Tibial artery (tissue), 4 donors: ENCODE measurements at places on chromosomes 16 and 17.

DNA sequence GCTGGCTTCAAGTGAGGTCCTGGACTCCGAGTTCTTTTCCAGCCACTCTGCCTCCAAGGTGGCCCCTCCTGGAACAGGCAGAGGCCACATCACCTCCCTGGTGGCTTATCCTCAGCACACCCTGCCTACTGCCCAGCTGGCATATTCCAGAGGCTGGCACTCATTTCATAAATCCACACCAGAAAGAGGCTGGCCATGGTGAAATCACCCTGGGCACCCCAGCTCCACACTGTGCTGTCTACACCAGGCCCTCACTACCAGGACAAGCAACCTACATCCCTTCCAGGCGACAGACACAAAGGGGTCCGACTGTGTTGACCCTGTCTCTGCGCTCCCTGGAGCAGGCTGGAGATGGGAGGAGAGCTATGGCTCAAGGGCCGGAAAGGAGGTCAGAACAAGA, 100.2 kb downstream of the C16orf78 start:
- peak; percentile 14 for DNase-seq

- no peak for DNase-seq
Observed at GRCh38 chr16:24999856-25000461, 15.2 kb downstream of the ARHGAP17 start.

DNA sequence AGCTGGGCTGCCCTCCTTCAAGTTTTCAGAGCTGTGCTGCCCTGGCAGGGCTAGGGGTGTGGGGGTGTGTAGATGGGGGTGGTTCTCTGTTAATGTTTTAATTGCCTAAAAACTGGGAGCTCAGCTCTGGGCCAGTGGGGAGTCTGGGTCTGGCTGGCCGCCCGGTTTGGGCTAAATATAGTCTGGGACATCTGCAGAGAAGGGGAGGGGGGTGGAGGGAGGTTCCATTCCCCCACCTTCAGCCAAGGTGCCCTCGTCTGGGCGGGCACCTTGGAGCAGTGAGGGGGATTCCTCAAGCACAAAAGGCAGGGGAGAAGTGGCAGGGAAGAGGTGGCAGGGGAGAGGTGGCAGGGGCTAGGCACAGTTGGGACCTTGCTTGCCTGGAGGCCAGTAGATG, 13.0 kb downstream of the RARA start:
- DNase-seq, result peak; percentile 33

DNA sequence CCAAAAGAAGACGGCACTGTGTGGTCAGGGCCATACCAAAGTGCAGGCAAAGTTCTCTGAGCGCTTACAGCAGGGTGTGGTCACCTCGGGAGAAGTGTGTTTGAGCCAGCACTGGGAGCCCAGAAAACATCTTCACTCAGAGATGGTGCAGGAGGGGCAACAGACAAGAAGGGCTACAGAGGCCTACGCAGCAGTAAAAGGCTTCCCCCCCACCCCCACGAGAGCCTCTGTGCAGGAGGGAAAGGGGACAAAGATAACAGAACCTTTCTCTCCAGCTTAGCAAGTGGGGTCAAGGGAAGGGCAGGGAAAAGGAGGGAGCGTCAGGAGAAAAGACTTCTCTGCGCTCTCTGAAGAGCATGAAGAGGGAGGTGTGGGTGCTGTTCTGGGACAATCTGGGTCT, 2.8 kb downstream of the VAT1 start:
- DNase-seq, result no peak

GRCh38 chr16:86978445-86979030, 338.7 kb downstream of the C16orf95 start:
- no peak for DNase-seq
